ENCODE measurements at places on chromosomes 13 and 19.

GRCh38 chr19:29514525-29515232 is 11.1 kb upstream of the VSTM2B start:
- no peak for DNase-seq

- no peak for DNase-seq
Measured at GRCh38 chr19:33878910-33879810, 82.5 kb downstream of the KCTD15 start.

GRCh38 chr19:38657633-38658222 is 10.3 kb downstream of the ACTN4 start:
- DNase-seq = peak; percentile 87

GRCh38 chr13:77919246-77919920 is 752 bp upstream of the EDNRB start:
- peak; percentile 96 for DNase-seq

DNA sequence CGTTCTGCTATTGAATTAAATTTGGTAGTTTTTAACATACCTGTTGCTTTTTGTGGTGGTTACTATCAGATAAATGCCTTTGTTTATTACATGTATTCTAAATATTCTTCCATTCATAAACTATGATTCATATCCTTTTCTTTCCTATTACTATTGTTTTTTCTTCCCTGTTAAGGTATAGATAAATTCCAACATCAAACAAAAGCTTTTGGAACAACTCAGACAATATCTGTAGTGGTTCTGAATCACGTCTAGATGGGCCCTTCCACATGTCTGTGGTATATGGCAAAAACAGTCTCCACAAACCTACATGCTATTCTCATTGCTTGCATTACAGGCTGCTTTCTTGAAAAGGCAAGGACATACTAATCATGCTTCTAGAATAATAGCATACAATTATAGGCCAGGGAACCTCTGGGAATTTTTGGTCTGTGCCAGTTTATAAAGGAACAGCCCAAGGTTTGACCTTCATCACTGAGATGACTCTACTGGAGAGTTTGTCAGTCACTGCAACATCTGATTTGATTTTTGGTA is 6.4 kb downstream of the LRCH1 start:
- DNase-seq = no peak

DNA sequence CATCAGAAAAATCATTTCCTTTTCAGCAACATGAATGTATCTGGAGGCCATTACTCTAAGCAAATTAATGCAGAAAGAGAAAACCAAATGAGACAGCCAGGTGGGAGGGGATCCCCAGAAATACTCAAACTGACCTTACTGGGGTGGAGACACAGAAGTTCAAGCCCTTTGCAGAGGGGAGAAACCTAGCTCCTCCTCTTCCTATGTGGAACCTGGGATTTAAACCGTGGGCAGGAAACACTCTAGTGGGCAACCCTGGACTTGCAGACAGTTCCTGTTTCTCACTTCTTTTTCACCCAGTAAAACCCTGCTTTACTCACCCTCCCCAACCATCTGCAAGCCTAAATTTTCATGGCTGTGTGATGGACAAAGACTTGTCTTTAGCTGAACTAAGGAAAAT is 61.3 kb downstream of the SLITRK6 start:
- no peak for DNase-seq

GRCh38 chr19:5949792-5950305 is 28.1 kb downstream of the RANBP3 start:
- no peak for DNase-seq

DNA sequence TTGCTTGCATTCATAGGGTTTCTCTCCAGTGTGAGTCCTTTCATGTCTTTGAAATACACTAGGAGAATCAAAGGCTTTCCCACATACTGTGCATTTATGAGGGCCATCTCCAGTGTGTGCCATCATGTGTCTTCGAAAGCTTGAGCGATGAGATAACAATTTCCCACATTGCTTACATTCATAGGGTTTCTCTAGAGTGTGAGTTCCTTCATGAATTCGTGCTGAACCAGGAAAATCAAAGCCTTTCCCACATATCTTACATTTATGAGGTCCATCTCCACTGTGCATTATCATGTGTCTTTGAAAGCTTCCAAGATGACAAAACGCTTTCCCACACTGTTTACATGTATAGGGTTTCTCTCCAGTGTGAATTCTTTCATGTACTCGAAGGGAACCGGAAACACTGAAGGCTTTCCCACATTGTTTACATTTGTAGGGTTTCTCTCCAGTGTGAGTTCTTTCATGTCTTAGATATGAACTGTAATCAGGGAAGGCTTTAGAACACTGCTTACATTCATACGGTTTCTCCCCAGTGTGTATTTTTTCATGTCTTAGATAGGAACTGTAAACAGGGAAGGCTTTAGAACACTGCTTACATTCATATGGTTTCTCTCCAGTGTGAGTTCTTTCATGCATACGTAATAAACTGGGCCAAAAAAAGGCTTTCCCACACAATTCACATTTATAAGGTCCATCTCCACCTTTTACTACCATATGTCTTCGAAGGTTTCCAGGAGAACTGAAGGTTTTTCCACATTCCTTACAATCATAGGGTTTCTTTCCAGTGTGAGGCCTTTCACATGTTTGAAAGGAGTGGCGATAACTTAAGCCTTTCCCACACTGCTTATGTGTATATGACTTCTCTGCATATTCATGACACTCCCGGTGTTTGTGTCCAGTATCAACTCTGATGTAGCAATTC is 21.4 kb downstream of the ZNF44 start:
- DNase-seq = no peak

DNA sequence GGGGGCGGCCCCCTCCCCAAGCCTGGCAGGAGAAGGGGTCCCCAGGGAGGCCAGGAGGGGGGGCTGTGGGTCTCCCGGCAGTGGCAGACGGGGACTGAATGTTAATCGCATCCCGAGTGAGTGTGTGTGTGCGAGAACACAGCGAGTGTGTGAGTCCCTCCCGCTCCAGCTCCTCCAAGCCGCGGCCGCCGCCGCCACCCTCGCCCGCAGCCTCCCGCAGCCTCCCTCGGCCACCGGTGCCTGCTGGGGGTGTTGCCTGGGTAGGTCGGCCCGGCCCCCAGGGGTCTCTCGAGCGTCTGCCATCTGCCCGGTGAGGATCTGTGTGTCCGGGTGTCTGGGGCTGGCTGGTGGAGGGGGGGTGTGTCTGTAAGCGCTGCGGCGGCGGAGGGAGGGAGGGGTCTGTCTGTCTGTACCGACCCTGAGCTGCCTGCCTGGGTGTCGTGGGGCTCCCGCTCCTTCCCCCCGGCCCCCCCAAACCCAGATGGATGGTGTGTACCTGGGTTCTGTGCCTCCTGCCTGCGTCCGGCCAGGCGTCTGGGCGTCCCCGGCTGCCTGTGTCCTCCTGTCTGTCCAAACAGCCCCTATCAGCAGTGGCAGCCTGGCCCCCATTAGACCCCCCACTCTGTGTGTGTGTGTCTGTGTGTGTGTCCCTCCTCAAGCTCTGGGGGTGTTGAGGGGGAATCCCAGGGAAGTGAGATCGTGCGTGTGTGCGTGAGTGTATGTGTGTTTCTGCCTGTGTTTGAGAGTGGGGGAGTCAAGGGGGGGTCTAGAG is at the start of gene GRIN2D:
Gene GRIN2D (plus strand): TSS at position 110 of the 772 bp plus-strand sequence. CDS start 4,725 bp downstream, outside the sequence.
- DNase-seq = peak; percentile 62

DNA sequence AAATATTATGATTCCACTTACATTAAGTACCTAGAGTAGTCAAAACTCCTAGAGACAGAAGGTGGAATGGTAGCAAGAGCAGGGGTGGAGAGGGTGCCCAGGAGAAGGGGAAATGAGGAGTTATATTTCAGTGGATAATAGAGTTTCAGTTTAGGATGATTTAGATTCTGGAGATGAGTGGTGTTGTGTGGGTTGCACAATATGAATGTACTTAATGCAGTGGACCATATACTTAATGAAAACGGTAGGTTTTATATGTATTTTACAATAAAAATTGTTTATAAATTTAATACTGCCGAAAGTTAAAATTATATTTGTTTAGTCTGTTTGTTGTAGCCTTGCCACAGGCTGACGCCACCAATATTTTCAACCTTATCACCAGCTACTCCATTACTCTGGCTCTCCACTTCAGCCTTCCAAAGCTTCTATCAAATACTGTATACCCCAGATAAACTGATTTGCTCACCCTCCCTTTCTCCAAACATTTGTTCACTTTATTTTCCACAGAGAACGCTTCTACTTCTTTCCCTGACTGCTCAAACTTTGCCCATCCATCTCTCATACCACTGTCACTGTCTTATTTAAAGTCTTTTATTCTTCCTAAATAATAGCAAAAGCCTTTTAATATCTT is 1.4 kb upstream of the RBM26 start:
- DNase-seq = no peak

GRCh38 chr19:51468545-51468920 is 9.8 kb upstream of the CEACAM18 start:
- DNase-seq = no peak

- peak; percentile 27 for DNase-seq
Measured at GRCh38 chr19:28489126-28489660, 723.8 kb downstream of the UQCRFS1 start.

DNA sequence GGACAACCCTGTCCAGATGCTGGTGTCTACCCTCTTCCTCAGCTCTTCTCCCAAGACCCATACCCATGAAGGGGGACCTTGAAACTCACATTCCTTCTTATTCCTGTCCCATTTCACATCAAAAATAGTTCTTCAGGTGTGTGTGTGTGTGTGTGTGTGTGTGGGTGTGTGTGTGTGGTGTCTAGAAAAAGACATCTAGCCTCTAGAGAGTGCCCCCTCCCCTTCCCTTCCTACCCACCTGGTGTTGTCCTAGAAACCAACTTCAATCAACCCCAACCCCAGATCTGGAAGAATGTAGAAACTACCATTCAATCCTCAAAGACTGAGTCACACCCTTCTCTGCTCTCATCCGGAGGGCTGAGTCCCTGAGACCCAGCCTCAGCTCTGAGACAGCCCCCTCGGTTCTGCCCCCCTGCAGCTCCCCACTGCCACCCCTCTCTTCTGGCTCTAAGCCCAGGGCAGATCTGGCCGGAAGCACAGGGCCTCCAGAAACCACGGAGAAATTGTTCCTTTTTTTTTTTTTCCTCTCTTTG is 3.5 kb downstream of the KCNN4 start:
- no peak for DNase-seq

GRCh38 chr19:574658-575526 is 2.5 kb downstream of the BSG start:
- DNase-seq = peak; percentile 68

DNA sequence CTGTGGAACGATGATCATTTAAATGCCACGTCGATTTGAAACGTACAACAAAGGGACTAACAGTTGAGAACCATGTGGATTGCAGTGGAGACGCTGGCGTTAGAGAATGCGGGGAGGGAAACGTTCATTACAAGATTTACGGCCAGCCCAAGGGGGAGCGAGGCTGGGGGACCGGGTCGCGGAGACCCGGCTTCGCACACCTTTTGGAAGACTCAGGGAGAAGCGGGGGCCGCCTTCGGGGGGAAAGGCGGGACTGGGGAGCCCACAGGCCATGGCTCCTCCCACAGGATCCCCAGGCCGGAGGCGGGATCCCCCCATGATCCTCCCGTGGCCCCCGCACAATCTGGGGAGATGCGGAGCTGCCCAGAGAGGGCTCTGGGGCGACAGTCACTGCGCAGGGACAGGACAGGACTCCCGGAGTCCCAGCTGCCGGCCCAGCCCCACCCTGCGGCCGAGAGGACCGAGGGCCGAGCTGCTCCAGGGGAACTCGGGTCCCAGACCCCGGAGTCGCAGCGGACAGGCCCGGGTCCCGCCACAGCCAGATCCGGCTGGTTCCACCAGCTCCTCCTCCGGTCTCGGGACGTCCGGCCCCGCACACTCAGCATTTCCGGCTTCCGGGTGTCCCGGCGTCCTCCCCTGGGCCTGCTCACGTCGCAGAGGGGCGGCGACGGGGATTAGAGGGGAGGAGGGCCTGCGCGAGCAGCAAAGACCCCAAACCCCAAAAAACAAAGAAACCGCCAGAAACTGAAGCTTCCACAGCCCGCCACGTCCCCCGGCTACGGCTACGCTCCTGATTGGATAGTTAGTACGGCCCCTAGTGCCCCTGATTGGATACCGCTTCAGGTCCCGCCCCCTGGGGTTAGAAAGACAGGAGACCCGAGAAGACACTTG is 21.1 kb upstream of the OR10H1 start:
- peak; percentile 44 for DNase-seq

DNA sequence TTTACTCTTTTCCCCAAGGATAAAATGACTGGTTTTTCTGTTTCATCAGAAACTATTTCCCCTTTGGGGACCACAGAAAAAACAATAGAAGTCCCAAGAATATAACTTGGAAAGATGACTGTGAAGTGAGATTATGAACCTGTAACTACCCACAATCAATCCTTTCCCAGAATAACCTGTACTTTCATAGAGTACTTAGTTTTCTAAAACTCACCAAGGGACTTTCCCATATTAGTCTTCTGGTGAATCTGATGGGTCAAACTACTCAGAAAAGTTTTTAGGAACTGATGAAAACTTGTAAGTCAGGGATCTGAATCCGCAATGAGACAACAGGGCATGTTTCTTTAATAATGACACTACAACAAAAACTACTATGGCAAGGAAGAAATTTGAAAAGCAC is 62.6 kb downstream of the STK24 start:
- no peak for DNase-seq

DNA sequence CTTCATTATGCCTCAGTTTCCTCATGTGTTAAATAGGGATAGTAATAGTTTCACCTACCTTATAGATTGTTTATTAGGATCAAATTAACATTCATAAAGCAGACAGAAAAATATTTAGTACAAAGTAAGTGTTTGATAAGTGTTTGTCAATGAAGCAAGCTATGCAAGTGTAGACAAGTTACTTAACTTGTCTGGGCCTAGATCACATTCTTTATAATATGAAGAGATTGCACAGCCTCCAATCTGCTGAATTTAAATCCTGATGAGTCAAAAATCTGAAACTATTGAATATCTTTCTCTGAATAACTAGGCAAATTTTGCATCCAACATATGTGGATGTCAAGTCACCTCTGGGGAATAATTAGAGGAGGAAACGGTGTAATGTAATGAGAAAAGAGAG is 170.5 kb downstream of the MZT1 start:
- no peak for DNase-seq

- no peak for DNase-seq
Measured at GRCh38 chr13:70817576-70817975, 709.3 kb upstream of the KLHL1 start.

DNA sequence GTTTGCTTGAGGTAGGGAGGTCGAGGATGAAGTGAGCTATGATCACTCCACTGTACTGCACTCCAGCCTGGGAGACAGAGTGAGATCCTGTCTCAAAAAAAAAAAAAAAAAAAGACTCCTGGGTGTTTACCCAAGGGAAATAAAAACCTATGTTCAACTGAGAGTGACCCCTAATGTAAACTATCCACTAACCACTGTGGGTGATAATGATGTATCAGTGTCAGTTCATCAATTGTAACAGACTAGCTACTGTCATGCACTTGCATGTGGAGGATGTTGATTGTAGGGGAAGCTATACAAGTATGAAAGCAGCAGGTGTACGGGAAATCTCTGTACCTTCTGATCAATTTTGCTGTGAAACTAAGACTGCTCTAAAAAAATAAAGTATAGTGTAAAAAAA is 2.6 kb upstream of the CIB3 start:
- no peak for DNase-seq

GRCh38 chr19:7871437-7872305 is 2.5 kb downstream of the PRR36 start:
- peak; percentile 97 for DNase-seq

DNA sequence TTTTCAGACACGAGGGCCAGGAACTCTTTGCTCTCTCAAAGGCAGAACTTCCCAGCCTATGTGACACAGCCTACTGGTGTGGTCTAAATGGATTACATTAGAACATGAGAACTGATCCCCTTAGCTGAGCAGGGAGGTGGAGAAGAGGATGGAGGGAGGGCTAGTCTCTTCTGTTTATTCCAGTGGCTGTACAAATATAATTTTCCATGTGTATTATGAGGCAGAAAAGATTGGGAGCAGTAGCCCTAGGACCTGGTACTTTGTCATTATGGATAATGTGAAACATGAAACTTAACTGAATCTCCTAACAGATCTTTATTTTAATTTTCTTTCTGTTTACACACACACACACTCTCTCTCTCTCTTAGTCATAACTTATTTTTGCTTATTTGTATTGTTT is 82.1 kb downstream of the WDFY2 start:
- no peak for DNase-seq
